ENCODE measurements at places on chromosomes 12 and 14. TPM values are rescaled to one million over a fixed set of nuclear protein-coding genes. Genes with fewer than 3 reads are reported as not detected.

DNA sequence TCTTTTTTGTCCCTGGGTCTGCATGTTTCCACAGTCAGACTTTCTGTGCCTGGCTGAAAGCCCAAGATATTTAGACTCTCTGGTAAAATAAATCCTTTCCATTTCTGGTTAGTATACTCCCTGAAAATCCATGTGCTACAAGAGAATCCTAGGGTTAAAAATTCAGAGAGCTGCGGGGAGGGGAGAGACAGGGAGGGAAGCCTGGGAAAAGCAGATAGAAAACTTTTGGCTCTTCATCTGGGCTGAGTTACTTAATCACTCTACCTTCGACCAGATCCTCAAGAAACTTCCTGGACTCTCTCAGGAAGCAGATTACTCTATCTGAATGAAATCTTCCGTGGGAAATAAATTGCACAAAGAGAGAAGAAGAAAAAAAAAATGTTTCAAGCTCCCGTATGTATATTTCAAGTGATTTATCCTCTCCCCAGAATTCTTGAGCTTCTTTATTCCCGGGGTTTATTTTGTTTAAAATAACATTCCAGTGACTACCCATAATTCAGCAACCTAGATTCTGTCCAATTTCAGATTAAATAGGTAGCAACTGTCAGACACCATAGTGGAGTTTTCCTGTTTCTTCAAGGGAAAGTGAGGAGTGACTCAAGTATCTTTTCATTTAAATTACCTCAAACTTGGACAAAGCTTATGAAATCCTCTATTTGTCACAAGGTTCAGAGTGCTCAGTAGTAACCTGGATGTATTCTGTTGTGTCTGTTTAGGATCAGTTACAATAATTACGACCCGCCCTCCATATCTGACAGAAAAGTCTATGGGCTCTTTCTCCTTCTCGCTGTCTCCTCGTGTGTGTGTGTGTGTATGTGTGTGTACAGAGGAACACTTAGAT, 163.7 kb downstream of the MYRFL start:
- DNase-seq: peak; percentile 20

The SYNE3 gene
- 1.2 TPM for total RNA-seq

GRCh38 chr12:123910057-123910456, 62.6 kb downstream of the CCDC92 start:
- no peak for DNase-seq

DNA sequence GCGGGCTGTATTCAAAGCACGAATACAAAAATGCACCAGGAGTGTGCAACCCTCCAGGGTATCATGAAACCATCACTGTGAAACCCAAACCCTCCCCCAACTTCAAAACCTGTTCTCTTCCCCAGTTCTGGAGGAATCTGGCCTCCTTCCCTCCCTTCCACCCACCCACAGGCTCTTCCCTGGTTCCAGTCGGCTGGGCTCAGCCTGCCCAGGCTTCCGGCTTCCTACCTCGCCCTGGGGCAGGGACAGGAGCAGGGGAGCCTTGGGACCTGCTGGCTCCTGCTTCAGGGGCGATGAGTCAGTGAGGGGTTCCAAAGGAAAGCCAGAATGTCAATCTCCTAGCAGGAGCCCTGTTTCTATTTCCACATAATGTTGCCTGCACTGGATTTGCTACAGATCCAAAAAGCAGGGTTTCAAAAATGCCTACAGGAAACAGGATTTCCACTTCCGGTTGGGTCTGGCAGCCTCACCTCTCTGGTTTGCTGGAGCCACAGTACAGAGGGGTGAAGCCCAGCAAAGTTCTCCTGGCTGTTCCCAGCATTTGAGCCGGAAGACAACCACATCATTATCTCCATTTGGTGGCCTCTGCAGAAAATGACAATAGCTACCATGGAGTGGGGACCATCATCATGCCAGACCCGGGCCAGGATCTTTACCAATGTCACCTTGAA, 278.3 kb downstream of the DPF3 start:
- DNase-seq: peak; percentile 79

The GON7 gene
- 33.5 TPM for total RNA-seq

The FGF6 gene
- total RNA-seq: not detected

DNA sequence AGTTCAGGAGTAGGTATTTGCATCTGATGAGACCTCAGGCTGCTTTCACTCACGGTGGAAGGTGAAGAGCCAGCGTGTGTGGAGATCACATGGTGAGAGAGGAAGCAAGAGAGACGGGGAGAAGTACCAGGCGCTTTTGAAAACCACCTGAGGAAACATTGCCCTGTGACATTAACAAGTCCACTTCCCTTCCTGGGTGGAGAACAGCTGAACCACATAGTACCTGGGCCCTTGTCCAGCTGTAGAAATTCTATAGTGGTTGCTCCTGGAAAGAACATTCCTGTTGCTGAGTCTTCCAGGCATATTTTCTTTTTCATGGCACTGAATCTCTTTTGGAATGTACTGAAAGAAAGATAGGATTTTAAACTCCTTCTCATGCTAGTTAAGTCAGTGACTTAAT, 87.3 kb upstream of the RIN3 start:
- DNase-seq: no peak

DNA sequence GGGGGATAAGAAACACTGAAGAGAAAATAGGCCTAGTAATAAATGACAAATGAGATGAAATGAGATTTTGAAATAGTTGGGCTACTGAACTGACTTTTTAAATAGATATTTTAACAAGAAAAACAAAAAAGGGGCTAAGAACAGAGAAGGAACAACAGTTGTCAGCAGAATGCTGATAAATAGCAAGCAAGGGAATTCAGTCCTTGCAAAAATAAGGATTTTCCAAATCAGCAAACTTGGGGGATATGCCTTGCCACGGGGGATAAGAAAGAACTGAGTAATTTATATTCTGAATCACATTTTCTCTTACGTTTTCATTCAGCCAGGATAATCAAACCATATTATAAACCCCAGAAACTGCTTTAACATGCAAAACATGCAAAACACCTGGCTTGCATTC, 12.9 kb upstream of the CCDC196 start:
- DNase-seq: no peak

The MYH7 gene
- total RNA-seq: not detected

The LARP4 gene
- 39.1 TPM for total RNA-seq

The IRAK3 gene
- total RNA-seq: not detected

DNA sequence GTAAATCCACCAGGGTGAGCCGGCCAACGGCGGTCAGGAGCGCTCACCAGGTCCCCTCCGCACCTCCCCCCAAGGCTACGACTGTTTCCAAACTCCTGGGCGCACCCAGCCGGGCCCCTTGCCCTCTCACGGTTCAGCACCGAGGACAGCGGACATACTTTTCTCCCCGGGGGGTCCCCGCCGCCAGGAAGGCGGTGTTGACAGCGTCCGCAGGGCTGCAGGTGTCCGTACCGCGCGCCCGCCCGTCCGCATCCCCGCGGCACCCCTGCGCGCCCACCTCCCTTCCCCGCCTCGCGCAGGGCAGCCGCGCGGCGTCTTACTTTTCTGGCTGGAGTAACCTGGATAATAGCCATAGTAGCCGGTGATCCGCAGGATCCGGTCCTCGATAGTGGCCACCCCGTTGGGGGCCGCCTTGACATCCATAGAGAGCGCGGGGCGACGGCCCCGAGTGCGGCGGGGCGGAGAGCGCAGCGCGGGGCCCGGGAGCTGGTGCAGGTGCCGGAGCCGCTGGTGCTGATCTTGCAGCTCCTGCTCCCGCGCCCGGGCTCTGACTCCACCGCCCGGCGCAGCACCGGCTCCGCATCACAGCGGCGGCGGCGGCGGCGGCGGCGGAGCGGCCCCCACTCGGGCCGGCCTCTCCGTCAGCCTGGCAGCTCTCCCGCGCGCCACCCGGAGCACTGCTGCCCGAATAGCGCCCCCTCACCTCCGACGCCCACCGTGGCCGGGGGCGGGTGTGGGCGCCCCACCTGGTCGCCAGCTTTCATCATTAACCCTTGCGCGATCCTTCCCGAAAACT, at the start of gene SLC35F4:
Gene SLC35F4, minus strand, starts transcription at position 690 of the 796 bp plus-strand sequence.
- DNase-seq: no peak

GRCh38 chr14:100536721-100537445, 50.3 kb downstream of the BEGAIN start:
- no peak for DNase-seq

DNA sequence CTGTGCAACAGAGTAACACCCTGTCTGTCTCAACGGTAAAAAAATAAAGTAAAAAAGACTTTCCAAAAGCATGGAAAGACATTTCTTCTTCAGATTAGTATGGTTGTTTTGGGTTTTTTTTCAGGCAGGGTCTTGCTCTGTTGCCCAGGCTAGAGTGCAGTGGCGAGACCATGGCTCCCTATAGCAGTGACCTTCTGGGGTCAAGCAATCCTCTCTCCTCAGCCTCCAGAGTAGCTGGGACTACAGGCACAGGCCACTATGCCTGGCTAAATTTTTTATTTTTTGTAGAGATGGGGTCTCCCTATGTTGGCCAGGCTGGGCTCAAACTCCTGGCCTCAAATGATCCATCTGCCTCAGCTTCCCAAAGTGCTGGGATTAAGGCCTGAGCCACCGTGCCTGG, 72.8 kb downstream of the KDM2B start:
- no peak for DNase-seq

Data from PC-3 (cell line).